ENCODE measurements at places on chromosomes 5 and 9.

DNA sequence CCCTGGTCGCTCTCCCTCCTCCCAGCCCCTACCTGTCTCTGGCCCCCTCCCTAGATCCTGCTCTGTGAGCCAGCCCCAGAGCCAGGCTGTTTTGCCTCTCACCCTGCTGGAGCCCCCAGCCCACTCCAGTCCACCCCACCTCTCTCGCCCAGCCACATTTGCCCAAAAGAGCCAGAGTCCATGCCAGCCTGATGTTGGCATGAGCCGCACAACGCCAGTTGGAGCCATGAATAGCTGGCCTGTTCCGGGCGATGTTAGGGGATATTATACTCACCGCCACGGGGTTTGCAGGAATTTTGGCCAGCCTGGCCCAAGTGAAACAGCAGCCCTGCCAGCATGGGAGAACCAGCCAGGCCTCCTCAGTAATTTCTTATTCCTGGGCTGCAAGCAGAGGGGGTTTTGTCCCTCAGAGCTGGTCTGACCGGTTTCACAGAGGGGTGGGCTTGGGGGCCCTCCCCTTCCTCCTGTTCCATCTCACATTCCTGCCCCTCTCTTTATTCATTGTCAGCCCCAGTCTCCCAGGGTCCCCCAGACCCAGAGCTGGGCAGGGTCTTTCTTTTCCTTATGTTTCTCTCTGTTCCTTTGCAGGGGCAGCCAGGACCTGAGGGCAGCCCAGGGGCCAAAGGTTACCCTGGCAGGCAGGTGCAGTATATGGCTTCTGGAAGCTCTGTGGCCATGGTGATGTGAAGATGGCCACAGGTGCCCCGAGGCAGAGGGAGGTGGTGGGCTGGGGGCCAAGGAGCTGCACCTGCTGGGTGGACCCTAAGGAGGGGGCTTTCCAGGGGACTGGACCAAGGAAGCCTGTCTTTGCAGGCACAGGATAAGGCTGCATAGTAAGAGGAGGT is 50.1 kb downstream of the COL27A1 start:
- DNase-seq = no peak

DNA sequence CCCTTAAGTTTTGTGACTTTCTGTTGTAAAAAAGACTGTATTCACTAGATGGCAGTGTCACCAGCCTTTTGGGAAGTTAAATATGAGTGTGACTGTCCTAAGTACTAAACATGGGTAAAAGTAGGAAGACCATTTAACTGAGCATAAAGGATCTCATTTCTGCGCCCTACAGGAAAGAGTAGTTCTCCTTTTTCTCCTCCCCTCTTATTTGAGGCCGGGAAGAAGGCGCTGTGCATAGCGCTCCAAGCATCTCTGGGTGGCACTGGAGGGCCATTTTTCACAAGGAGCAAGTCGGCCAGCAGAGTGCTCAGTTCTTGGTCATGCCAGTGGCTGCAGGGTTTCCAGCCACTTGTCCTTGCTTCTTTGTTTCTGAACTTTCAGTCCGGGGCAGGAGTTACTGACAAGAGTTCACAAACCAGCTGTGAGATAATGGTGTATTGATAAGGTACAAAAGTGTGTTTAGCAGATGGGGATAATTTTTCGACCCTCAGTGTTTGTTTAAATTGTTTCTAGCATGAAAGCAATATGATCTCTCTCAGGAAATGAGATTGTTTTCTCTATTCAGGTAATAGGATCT is 227.6 kb upstream of the DMRT1 start:
- DNase-seq = no peak

DNA sequence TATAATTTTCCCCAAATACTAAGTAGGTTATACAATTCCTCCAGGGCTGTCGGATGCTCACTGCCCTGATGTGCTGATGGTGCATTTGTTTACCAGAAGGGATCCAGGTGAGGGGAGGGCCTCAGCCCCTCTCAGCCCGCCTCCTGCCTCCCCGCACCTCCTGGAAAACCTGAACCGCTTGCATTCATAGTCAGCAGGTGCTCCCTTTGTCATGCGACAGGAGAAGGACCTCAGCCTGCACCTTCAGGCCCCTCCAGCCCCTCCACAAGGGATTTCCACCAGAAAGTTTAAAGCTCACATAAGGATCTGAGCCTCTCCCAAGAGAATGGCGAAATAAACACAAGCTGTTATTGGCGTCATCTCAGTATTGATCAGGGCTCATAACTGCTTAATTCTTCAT is 36.5 kb upstream of the NTNG2 start:
- DNase-seq = no peak

DNA sequence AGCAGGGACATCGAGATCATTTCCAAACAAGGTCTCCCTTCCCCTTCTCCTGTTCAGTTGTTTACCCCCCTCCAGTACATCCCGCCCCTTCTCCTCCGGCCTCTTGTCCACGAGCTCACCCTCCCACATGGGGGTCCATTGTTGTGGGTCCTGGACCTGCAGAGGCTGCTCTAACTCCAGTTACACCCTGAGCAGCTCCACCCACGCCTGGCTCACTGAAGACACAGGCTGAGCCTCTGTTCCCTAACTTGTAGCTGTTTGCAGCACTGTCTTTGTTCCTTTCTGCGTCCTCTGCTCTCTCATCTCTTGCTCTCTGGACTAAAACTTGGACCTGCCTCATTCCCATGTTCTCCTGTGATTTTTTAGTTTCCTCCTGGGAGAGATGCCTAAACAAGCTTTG is 377.5 kb downstream of the MED10 start:
- no peak for DNase-seq

- DNase-seq = no peak
Observed at GRCh38 chr9:95171596-95171995, 145.9 kb downstream of the FANCC start.

GRCh38 chr9:18020121-18020745 is 441.4 kb downstream of the SH3GL2 start:
- DNase-seq = no peak

DNA sequence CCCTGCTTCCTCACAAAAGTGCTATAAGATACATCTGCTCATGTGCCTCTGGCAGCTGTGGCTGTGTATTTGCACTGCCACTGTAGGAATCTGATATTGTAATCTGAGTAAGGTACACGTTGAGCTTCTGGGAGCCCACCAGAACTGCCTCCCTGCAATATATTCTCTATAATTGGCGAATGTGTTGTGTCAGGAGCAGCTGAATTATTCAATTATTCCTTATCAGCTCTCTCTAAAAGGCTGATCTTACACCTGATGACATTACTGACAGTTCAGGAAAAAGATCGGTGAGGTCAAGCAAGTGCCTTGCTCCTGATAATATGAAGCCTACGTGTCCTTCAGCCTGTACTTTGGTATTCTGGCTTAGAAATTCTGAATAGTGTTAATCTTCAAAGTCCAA is 1015.0 kb downstream of the CDH9 start:
- no peak for DNase-seq

GRCh38 chr5:72378639-72379289 is 58.6 kb downstream of the PTCD2 start:
- DNase-seq = no peak

GRCh38 chr9:112145886-112146285 is 29.2 kb downstream of the SUSD1 start:
- DNase-seq = no peak

DNA sequence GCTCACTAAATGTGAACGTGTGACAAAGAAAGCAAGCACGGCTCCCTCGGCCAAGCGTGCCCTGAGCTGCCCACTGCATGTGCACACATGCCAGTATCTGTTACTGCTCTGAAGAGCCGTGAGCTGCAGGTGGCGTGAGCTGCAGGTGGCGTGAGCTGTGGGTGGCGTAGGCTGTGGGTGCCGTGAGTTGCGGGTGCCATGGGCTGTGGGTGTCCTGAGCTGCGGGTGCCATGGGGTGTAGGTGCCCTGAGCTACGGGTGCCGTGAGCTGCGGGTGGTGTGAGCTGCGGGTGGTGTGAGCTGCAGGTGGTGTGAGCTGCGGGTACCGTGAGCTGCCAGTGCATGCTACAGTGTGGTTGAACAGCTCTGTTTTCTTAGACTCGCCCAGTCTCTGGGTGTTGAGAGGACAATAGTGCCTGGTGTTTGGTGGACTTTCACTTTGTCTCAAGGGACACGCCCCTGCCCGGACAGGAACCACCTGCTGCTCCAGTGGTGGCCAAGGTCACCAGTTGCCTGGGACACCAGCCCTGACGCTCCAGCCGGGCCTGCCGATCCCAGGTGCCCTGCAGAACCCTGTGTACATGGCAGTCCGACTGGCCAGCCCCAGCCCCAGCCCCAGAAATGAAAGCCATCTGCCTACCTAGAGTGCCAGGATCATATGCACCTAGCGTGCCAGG is 6.7 kb downstream of the CCDC187 start:
- DNase-seq = no peak

DNA sequence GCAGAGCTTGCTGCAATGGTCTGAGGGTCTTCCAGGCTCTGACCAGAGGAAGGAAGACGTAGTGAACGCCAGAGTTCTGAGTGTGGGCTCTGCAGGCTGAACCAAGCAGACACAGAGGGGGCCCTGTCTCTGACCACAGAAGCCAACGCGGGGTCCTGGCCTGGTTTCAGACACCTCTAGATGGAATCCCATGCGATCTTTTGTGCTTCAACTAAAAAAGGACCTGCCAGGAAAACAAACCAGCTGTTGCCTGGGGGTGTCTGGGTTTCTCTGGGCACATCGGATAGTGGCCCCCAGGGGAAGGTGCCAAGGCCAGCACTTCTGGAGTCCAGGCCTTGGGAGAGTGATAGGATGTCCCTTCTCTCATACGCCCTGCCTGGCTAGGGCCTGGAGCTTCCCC is 12.9 kb downstream of the PRDM12 start:
- no peak for DNase-seq

DNA sequence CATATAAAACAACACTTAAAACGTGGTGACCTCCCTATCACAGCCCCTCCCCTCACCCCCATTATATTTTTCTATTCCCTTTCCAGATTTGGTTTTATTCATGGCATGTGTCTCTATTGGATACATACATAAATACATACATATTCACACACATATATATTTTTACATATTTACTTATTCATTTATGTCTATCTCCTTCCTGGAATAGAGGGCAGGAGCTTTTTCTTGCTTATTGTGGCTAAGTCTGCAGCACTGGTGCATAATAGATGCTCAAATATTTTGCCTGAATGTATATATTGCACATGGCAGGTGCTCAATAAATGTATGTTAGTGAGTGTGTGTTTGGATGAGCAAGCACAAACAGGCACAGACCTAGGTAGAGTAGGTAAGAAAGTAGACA is 2.5 kb downstream of the AGXT2 start:
- DNase-seq = no peak

DNA sequence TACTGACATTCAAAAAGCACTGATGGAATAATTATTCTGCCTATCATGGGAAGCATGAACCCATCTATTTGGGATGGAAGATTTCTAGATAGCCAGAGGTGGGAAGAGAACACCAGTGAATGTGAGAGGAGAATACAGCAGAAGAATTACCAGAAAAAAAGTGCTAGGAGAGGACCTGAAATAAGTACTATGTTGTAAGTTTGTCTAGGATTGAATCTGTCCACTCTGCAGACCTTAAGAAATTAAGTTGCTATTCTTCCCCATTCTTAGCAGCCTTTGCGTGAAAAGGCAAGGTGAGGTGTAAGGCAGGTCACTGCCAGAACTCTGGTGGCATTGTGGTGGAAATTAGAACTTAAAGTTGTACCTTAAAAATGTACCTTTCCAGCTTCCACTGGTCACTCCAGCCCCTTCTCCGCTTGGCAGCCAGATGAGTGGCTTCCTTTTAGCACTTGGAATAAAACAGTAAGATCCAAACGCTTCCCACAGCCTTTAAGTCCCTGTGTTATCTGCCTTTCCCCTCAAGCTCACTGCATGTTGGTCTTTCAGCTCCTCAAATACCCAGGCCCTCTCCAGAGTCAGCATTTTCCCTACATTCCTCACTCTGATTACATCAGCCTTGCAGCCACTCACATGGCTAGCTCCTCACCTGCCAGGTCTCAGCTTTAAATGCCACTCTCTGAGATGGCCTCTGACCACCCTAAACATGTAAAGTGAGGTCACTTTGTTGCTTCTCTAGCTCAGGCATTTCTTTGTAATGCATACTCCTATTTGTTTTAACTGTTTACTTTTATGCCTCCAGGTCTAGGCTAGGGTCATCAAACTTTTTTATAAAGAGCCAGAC is 253.0 kb downstream of the EPB41L4A start:
- DNase-seq = no peak

GRCh38 chr5:71492817-71493615 is 37.6 kb downstream of the BDP1 start:
- no peak for DNase-seq

GRCh38 chr9:69376651-69377050 is 51.6 kb downstream of the ENTREP1 start:
- no peak for DNase-seq

DNA sequence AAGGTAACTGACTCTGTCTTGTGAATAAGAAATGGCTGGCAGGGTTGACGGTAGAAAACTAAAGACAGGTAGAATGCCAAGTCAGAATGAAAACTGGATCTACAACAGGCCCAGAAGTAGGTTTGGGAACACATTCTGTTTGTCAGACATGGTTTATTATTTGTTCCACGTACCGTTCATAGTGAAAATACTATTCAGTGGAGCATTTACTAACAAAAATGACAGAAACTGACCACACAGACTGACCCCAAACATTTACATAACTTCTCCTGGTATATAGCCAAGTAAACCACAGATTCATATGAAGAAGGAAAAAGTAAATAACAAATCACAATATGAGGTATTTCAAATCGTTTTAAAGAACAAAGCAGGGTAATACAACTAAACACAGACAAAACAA is 73.7 kb downstream of the SLC38A9 start:
- DNase-seq = no peak

DNA sequence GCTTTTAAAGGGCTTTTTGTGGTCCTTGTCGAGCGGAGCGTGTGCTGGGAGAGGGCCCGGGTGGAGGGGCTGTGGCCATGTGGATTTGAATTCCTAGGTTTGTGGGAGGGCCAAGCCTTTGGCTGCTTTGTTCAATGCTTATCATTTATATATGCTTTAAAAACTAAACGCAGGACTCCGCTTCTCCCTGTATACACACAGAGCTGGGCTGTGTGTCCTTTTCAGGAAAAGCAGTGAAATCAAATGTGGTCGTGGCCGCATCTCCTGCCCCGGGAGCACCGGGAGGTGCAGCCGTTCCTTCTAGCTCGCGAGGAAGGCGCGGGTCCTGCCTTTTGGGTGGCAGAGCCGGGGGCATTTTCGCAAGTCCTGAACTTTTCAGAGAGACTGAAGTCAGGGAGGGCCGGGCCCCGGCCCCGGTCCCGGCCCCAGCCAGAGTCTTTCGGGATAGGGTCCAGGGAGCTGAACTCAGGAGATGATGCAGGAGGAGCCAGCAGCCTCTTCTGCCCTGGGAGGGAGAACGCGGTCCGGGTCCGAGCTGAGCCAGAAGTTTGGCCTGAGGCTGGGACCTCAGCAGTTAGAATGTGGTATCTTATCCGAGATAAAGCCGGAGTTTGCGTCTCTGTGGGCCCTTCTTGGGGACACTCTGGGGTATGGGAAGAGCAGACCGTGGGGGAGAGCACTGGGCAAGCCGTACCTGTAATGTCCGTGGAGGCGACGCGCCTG is 158.8 kb downstream of the C9orf152 start:
- no peak for DNase-seq
